Body of pancreas (tissue), 4 donors: ENCODE measurements at places on chromosomes 2 and 18. TPM values are rescaled to one million over a fixed set of nuclear protein-coding genes. Genes with fewer than 3 reads are reported as not detected.

GRCh38 chr2:236633775-236634560, 64.3 kb downstream of the ACKR3 start:
- DNase-seq = no peak

DNA sequence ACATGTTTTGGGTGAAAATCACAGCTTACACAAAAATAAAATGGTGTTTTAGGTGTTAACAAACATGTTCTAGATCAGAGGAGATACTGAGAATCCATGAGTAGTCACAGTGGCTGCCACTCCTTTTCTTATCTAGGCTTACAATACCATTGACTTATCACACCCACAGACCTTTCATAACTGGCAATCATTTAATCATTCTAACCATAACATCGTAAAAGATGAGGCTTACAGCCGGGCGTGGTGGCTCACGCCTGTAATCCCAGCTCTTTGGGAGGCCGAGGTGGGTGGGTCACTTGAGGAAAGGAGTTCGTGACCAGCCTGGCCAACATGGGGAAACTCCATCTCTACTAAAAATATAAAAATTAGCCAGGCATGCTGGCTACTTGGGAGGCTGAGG, 18.8 kb upstream of the SERPINB5 start:
- no peak for DNase-seq

DNA sequence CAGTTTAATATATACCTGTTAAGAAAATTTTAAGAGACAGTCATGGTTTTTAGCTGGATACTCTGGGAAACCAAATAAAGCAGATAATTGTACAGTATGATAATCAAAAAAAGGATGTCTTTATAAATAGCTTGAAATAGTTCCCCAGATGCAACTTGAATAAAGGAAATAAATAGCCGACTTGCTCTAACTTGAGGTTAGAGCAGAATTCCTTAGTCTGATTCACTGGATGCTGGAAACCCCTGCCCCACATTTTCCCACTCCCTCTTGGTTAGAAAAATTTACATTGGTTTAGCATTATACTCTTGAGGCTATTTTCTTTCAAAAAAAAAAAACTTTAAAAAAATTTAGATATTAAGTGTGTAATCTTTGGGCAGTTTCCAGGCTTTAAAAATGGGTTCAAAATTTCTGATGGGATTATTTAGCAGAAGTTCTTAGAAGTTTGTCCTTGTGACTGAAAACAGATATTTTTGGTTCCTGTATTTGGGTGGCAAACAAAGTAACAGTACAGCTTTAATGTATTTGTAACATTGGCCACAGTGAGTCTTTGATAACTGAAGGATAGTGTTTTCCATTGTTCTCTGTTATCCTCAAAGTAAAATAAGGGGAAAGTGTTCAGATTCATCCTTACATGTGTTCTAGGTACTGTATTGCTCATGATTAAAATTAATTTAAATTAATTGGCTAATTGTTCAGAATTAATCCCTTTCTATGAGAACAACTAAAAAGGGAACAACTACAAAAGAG, 39.6 kb downstream of the ITGAV start:
- no peak for DNase-seq

- no peak for DNase-seq
Observed at GRCh38 chr18:25072205-25072604, 279.8 kb downstream of the ZNF521 start.

KATNAL2 gene
- 12.2 TPM for total RNA-seq

SERPINB10 gene
- total RNA-seq = not detected

- no peak for DNase-seq
Observed at GRCh38 chr2:8540552-8541055, 141.3 kb upstream of the ID2 start.

CD207 gene
- total RNA-seq = not detected

- DNase-seq = no peak
Observed at GRCh38 chr2:234747032-234747431, 204.8 kb upstream of the SH3BP4 start.
